Fibroblast of skin of right quadriceps (primary cell): ENCODE measurements at places on chromosomes 3 and 15.

- DNase-seq: peak; percentile 57
Observed at GRCh38 chr3:181919375-181919774, 207.7 kb downstream of the SOX2 start.

DNA sequence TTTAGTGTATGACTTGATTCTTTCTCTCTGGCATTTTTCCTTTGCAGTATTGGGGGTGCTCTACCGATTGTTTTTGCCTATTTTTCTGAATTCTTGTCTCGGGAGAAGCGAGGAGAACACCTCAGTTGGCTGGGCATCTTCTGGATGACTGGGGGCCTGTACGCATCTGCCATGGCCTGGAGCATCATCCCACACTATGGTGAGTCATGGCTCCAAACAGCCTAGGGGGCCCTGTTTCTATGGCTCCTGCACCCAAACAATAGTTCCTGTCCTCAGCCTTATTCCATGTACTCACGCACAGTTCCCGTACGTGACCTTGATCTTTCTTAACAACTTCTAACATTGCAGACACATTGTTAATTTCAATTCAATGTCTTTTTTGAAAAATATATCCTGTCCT lies 152.3 kb downstream of the SV2B start:
- DNase-seq: no peak

- DNase-seq: no peak
Observed at GRCh38 chr3:71121429-71122167, 461.9 kb downstream of the FOXP1 start.

- no peak for DNase-seq
Observed at GRCh38 chr15:63232943-63233342, 43.5 kb downstream of the RAB8B start.

DNA sequence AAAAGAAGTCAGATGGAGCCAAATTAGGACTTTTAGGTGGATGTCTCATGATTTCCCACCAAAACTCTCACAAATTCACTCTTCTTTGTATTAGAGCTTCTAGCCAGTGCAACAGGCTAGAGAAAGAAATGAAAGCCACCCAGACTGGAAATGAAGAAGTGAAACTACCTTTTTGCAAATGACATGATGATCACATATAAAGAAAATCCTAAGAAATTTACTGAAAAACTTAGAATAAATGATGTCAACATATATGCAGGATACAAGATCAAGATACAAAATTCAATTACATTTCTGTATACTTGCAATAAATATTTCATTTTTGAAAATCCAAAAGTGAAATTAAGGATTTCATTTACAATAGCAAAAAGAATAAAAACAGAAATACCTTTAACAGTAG lies 110.8 kb downstream of the LRIG1 start:
- DNase-seq: no peak
